ENCODE measurements at places on chromosomes 7 and 10.

- no peak for DNase-seq
These were observed 86.7 kb downstream of the PRKAG2 start for GRCh38 chr7:151790095-151790829.

DNA sequence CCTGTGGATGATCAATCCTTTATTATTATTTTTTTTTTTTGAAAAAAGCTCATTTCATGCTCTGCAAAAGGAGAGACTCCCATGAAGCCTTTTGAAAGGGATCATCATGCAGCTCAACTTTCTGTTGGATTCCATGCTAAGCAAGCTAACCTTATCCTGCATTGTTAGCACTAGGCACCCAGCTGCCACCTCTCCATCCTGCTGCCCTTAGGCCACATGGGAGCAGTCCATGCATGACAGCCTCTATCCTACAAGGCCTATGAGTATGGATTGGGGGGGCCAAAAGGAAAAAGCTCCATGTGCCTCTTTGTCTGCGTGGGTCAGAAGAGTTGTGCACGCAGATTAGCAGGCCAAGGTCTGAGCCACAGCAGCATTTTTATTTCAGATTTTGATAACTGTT is 19.2 kb downstream of the SMNDC1 start:
- no peak for DNase-seq

- no peak for DNase-seq
These were observed 287.5 kb downstream of the GLRX3 start for GRCh38 chr10:130423455-130424305.

- DNase-seq: no peak
These were observed 16.0 kb downstream of the FZD1 start for GRCh38 chr7:91280185-91280584.

- no peak for DNase-seq
These were observed 8.8 kb upstream of the GRB10 start for GRCh38 chr7:50791363-50791937.

GRCh38 chr10:30188556-30189237 is 129.3 kb upstream of the JCAD start:
- no peak for DNase-seq

- no peak for DNase-seq
These were observed 5.5 kb downstream of the HOXA4 start for GRCh38 chr7:27124902-27125689.

DNA sequence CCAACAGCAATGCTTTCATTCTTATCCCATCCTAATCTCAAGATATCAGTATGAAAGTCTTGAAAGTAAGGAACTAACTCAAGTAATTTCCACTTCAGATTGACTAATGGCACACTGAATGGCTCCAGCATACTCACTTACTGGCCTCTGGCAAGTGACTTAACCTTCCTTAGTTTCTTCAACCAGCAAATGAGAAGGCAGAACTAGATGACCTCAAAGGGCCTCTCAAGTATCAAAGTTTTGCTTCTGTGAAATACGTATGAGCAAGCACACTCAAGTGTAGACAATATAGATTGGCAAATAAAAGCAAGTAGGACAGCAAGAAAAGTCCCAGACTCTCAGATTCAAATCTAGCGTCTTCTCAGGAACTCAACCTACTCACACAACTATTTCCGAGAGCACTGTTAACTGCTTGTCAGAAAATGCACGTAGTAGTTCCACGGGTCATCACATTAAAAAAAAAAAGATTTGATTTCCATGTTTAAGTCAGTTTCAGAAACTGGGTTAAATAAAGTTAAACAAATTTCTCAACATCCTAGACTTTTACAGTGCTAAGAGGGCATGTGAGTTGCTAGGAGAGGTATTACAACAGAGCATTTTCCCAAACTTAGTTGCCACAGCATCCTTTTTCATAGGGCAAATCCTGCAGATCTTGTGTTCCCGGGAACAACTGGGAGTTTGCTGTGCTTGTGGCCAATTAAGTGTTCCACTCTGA is 276.9 kb upstream of the KLF14 start:
- DNase-seq: no peak

DNA sequence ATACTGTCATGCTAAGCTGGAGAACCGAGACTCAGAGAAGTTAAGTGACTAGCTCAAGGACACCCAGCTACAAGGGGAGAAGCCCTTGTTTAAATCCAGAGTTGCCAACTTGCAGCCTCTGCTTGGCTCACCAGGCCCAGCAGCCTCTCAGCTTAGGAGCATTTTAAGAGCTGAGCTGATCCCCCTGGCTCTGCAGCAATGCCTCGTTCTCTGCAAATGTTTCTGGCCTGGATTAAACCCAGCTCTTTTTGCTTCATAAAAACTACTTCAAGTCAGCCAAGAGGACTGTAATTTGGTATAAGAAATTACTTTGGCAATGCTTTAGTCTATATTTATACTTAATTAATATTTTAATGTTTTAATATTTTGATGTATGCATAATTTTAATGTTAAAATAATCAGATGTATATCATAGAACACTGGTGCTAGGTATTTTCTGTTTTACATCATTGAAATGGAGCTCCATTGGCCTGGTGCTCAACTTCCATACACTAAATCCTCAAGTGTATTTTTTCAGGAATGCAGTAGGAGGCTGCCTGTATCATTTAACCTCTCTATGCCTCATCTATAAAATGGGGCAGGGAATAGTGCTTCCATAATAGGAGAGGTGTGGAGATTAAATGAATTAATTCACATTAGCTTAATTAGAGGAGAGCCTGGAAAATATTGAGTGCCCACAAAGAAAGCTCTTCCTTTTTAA is 184.2 kb downstream of the EMX2 start:
- DNase-seq: no peak

DNA sequence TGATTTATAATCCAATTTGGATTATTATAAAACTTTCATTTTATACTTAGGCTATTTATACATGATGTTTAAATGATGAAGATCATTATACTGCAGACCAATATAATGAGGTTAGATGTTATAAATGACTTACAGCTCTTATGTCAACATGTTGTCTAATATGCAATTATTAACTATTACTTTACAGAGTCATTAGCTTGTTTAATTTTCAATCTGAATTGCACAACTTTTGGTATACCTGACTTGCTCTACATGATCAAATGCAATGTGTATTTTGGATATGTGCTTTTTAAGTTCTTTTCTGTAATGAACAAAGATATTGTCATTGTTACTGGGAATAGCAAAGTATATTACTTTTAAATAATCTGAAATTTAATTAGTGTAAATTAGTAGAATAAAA is 569 bp downstream of the CD36 start:
- DNase-seq: no peak

GRCh38 chr7:151440799-151441445 is 981 bp upstream of the CRYGN start:
- no peak for DNase-seq

GRCh38 chr10:672992-673391 is 16.5 kb downstream of the DIP2C start:
- no peak for DNase-seq

DNA sequence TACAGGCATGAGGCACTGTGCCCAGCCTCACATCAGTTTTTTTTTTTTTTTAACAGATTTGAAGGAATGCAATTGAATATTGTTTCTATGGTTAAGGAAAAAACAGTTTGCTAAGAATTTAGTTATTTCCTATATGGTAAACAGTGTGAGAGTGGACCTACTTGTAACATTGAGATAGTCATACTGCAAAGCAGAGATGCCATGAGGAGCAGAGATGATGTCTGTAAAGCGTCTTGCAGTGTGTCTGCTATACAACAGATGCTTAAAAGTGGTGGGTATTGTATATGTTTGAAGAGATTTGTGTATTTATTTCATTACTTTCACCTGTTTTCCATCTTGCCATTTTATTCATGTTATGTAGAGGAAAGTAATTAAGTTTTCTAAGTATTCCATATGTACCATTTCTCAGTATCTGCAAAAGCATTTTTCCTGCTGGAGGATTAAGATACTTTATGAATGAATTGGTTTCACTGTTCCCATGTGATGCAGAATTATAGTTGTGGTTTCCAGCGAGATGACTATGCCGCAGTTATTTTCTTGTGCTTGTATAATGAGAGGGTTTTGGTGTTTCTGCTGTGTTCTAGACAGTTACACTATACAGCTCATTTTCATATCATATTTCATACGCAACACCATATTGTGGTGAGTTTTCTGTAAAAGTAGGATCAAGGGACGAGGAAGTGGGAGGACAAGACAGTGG is 26.6 kb downstream of the TET1 start:
- no peak for DNase-seq

DNA sequence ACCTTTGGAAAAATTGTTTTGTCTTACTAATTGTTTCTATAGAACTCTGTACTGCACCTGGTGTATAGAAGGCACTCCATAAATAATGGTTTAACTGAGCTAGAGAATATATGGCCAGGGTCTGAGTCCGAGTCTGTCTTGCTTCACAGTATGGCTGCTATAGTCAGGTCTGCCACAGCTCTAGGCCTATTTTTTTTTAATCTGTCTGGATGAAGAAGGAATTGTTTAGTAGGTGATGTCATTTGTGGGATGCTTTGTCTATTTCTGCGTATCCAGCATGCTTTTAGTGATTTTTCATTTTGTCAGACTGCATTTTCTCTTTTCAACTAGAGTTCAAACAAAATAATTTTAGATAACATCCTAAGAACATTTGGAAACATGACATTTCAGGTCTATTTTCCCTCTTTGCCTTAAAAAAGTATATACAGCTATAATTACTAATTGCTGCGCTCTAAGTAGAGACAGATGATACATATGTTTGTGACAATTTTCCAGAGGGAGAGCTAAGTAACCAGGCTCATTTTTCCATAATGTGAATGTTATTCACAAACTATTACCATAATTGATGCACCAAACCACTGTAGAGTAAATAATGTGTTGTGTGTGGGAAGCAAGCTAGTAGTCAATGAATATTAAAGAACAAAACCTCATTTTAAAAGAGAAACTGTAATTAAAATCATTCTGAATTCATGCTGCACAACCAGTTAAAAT is 361.7 kb downstream of the AUTS2 start:
- no peak for DNase-seq

DNA sequence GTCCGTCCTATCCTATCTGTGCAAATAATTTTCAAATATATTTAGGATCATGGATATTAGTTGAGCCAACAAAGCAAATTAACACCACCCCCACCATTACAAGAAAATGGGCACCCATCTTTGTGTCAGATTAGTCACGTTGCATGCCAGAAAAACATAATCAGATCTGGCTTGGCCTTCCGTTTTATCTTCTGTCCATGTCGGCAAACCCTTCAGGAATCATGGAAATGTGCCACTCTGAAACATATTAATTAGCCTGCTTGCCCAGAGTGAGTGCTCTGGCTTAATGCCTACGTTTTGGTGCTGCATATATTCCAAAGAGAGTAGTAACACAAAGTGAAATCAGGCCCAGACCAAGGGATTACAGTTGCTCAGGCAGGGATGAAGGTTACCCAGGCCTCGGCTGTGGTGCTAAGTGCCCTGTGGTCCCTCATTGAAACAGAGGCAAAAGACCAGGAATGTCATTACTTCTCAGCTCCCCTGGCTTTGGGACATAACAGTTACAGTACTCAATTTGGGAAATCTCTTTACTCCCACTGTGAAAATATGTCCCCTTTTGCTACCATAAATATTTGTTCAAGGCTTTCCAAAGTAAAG is 154.0 kb upstream of the LSM8 start:
- DNase-seq: no peak

- DNase-seq: no peak
These were observed 282.5 kb upstream of the MYO3A start for GRCh38 chr10:25651534-25651933.

GRCh38 chr10:119291223-119291900 is 84.0 kb downstream of the GRK5 start:
- no peak for DNase-seq

All from 8988T (cell line).